Esophagus muscularis mucosa (tissue), 4 donors: ENCODE measurements at places on chromosomes 11 and 22. TPM values are rescaled to one million over a fixed set of nuclear protein-coding genes. Genes with fewer than 3 reads are reported as not detected.

The CSTF3 gene
- 12.5 TPM for total RNA-seq

The F2 gene
- total RNA-seq = 0.42 TPM

The SEC14L2 gene
- total RNA-seq = 3.3 TPM

The PATE2 gene
- total RNA-seq = not detected

The TMEM218 gene
- 20.4 TPM for total RNA-seq

The SYCE3 gene
- total RNA-seq = not detected

The CCDC157 gene
- total RNA-seq = 1.5 TPM

The CENPM gene
- not detected for total RNA-seq

DNA sequence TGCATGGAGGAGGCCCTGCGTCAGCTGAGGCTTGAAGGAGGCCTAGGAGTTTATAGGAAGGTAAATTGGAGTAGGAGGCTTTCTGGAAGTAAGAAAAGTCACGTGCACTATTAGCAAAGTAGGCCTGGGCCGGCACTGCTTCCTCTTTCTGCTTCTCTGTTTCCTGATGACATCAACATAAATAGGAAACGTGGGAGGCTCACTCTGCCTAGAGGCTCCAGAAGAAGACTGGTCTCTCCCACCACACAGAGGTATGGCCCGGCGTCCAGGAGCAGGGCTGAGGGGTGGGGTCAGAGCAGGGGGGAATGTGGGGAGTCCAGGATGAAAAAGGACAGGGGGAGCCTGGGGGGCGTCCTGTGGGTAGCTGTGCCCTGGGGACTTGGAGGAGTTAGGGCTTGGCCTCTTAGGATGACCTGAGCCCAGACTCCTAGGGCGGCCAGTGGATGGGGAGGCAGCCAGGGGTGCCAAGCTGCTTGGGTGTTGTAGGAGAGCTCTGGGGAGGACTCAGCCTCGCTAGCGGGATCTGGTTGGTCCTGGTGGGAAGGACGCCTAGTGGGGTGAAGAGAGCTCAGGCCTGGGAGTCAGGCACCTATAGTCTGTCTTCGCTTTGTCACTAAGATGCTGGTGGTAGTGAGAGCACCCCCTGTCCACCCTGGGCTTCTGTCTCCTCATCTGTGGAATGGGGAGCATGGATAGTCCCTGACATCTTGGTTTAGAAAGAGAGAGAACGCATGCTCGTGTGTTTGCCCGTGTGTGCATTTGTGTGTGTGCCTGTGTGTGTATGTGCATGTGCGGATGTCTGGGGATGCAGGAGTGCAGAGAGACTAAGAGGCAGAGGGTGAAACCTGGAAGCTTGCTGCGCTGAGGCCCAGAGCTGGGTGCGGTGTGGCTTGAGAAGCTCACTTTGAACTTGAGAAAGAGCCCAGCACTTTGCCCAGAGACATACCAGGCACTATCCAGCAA lies at the start of gene CSF2RB:
TSS of gene CSF2RB (plus strand) at position 202 of the 963 bp plus-strand sequence. CDS start 8,580 bp downstream, outside the sequence.
- DNase-seq = no peak
- H3K4me3 ChIP-seq = peak within 1 kb of the TSS; percentile 51
- H3K36me3 ChIP-seq = no peaks in the 10 kb centered on the region
- peaks cover 9% of the 10 kb centered on the region for H3K27me3 ChIP-seq
- no peaks in the 10 kb centered on the region for H3K4me1 ChIP-seq

DNA sequence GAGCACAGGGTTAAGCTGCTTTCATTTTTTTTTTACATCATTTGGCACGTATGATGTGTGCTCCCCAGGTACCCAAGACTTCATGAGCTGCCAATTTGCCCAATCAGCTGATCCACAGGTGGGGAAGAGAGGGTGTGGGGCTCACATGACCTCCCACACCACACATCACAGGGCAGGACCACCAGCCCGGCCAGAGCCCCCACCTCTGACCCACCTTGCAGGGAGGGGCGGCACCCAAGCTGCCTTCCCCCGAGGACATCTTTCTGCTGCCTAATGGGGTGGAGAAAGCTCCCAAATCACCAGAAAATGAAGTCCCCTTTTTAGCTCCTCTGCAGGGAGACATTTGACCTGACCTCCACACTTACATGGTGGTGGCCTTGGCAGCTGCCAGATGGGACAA lies 119.8 kb downstream of the MPPED1 start:
- H3K27me3 ChIP-seq = no peaks in the 10 kb centered on the region
- no peak overlapping the region for H3K27ac ChIP-seq
- DNase-seq = no peak

DNA sequence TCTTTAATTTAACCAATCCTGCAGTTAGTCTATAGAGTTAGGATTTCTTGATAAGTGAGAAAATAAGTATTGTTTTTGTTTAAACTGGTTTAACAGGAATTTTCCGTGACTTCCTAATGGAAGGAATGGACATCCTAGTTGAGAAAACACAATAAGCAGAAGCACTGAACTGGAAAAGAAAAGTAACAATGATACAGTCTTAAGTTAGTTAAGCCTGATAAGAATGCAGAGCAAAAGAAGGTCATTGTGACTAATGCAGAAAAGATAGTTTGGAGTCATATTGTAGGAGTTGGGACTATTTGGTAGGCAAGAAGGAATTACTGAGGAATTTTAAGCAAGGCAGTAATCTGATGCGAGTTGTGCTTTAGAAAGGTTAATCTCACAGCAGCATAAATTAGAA lies 11.7 kb downstream of the RNF141 start:
- no peaks in the 10 kb centered on the region for H3K4me1 ChIP-seq
- H3K27ac ChIP-seq = no peak overlapping the region
- peaks cover 17% of the 10 kb centered on the region for H3K36me3 ChIP-seq
- no peak overlapping the region for H3K4me3 ChIP-seq
- no peak for DNase-seq

GRCh38 chr11:122100037-122100755 lies 15.8 kb downstream of the BLID start:
- H3K27me3 ChIP-seq = no peaks in the 10 kb centered on the region
- no peak for DNase-seq
- H3K4me3 ChIP-seq = peak overlapping the region; percentile 63
- H3K27ac ChIP-seq = peak overlapping the region; percentile 91

GRCh38 chr11:65208785-65209710 lies 27.3 kb downstream of the CAPN1 start:
- no peak overlapping the region for H3K27ac ChIP-seq
- no peaks in the 10 kb centered on the region for H3K27me3 ChIP-seq
- peaks cover 9% of the 10 kb centered on the region for H3K4me1 ChIP-seq
- no peak overlapping the region for H3K4me3 ChIP-seq
- H3K36me3 ChIP-seq = peaks cover 84% of the 10 kb centered on the region

- no peak for DNase-seq
- no peaks in the 10 kb centered on the region for H3K4me1 ChIP-seq
- no peak overlapping the region for H3K27ac ChIP-seq
- no peaks in the 10 kb centered on the region for H3K27me3 ChIP-seq
Measured at GRCh38 chr11:127902382-127902781, 685.0 kb downstream of the ETS1 start.

DNA sequence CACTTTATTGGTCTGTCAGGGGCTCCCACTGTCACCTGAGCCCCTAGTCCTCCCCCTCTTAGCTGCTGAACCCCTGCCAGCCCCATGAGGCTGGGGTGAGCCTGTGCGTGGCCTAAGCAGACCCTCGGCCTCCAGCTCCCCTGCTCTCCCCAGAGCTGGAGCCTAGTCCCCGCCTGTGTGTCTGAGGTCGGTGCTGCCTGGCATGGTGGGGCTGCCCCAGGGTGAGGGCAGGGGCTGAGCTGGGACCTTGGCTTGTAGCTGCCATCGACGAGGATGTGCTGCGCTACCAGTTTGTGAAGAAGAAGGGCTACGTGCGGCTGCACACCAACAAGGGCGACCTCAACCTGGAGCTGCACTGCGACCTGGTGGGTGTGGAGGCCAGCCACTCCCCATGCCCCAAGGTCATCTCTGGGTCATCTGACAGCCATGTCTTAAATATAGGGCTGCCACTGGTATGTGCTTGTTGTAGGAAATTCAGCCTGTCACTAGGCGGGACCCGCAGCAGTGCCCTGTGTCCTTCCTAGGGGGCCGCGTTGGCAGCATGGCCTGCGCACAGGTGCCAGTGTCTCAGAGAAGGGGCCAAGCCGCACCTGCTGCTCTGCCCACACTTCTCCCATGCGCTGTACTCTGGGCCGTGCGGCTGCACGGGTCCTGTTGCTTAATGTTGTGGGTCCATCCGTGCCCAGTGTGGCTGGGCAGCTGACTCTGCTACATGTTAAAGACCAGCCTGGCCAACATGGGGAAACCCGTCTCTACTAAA lies 21.0 kb downstream of the PPIL2 start:
- H3K36me3 ChIP-seq = peaks cover 40% of the 10 kb centered on the region
- H3K4me1 ChIP-seq = peaks cover 6% of the 10 kb centered on the region
- no peaks in the 10 kb centered on the region for H3K27me3 ChIP-seq

DNA sequence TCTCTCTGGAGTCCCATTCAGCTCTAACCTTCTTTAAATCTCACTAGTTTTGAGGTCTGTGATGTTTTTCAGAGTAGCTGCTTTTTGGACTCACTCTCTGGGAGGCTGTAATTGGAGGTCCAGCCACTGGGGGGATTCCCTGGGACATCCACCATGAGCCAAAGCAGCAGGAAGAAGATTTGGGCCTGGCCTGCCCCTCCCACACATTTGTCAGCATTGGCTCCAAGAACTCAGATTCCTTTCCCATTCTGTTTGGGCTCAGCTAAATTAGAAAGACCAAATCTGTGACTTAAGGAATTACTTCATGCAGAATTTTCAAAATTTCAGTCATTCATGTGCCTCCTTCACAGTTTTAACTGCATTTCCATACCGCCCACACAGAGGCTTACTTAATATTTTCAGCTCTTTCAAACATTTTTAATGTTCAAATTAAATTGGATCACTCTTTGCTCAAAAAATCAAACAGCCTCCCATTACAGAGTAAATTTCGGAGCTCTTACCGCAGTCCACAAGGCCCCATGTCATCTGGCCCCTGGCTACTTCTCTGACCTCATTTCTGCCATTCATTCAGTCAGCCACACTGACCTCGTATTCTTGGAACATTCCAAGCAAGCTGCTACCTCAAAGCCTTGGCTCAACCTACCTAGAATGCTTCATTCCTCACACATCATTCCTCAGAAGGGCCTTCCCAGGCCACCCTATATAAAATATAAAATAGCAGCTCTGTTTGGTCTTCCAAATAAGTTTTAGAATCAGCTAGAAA lies 54.5 kb upstream of the RRAS2 start:
- H3K36me3 ChIP-seq = no peaks in the 10 kb centered on the region
- peak overlapping the region; percentile 45 for H3K27ac ChIP-seq
- H3K4me3 ChIP-seq = no peak overlapping the region
- H3K4me1 ChIP-seq = peaks cover 15% of the 10 kb centered on the region
- H3K27me3 ChIP-seq = no peaks in the 10 kb centered on the region

DNA sequence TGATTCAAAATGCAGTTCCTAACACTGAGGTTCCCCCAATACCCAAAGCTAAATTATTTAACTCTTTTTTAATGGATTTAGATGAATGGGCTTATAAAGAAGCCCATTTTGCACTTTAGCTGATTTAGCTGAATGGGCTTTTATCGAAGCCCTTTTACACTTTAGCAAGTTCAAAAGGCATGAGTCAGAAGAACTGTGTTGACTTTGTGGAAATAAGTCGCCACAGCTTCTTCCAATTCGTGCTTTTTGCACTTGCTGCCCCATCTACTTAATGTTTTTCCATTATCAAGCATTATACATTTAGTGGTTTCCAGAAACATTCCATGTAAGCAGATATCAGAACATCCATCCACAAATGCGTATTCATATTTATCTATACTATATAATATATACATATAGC lies 20.5 kb upstream of the GRIA4 start:
- H3K4me1 ChIP-seq = no peaks in the 10 kb centered on the region
- no peaks in the 10 kb centered on the region for H3K27me3 ChIP-seq
- H3K36me3 ChIP-seq = no peaks in the 10 kb centered on the region
- H3K4me3 ChIP-seq = no peak overlapping the region

DNA sequence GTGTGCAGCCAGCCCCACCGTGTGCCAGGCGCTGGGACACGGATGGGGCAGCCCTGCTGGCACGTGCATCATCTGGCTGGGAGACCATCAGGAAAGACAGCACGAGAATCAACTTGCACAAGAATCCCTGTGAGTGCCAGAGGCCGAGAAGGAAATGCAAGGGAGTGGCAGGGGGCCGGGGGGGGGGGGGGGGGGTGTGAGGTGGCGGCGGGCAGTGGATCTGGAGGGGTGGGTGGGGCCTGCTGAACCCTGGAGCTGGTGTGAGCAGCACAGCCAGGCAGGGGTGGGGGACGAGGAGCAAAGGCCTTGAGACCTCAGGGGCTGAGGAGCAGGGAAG lies 14.0 kb upstream of the FLRT1 start:
- no peak for DNase-seq
- no peaks in the 10 kb centered on the region for H3K36me3 ChIP-seq
- no peaks in the 10 kb centered on the region for H3K4me1 ChIP-seq
- no peaks in the 10 kb centered on the region for H3K27me3 ChIP-seq
- no peak overlapping the region for H3K4me3 ChIP-seq

GRCh38 chr11:5004424-5005274 lies 10.0 kb downstream of the OR51L1 start:
- H3K4me3 ChIP-seq = no peak overlapping the region
- no peaks in the 10 kb centered on the region for H3K27me3 ChIP-seq
- H3K36me3 ChIP-seq = no peaks in the 10 kb centered on the region
- no peaks in the 10 kb centered on the region for H3K4me1 ChIP-seq
- no peak for DNase-seq

- H3K27ac ChIP-seq = no peak overlapping the region
- no peaks in the 10 kb centered on the region for H3K36me3 ChIP-seq
- H3K4me1 ChIP-seq = no peaks in the 10 kb centered on the region
- peaks cover 23% of the 10 kb centered on the region for H3K27me3 ChIP-seq
- H3K4me3 ChIP-seq = no peak overlapping the region
Measured at GRCh38 chr11:134497586-134497985, 85.5 kb upstream of the B3GAT1 start.

- DNase-seq = no peak
- no peak overlapping the region for H3K27ac ChIP-seq
- no peaks in the 10 kb centered on the region for H3K36me3 ChIP-seq
- no peak overlapping the region for H3K4me3 ChIP-seq
Measured at GRCh38 chr22:46984751-46985506, 222.5 kb downstream of the TBC1D22A start.

- no peak for DNase-seq
- H3K27me3 ChIP-seq = no peaks in the 10 kb centered on the region
- H3K27ac ChIP-seq = no peak overlapping the region
- H3K4me1 ChIP-seq = peaks cover 23% of the 10 kb centered on the region
Measured at GRCh38 chr11:35272391-35272902, 133.5 kb downstream of the CD44 start.
